ENCODE measurements at places on chromosomes 16 and 17. TPM values are rescaled to one million over a fixed set of nuclear protein-coding genes. Genes with fewer than 3 reads are reported as not detected.

Gene XAF1
- 0.37 TPM for total RNA-seq

Gene MYH11
- 0.69 TPM for total RNA-seq

Gene EFCAB3
- not detected for total RNA-seq

Gene KCNG4
- not detected for total RNA-seq

DNA sequence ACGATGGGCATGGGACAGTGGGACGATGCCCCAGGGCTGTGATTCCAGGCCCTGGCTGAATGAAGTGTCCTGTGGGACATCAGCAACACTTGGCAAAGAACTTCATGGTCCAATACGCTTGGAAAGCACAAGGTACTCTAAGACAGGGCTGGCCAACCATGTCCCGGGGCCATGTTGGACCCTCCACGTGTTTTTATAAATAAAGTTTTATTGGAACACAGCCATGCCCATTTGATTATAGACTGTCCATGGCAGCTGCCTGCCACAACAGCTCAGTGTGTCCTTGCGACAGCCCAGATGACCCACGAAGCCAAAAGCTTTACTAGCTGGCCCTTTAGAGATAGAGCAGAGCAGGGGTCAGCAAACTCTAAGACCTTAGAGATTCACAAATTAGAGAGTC lies 282.1 kb downstream of the C16orf95 start:
- H3K36me3 ChIP-seq, result no peaks in the 10 kb centered on the region
- no peak for DNase-seq
- 0 out of 2 replicates have a peak, but pooled peaks cover 4% of the 10 kb centered on the region for H3K4me1 ChIP-seq
- H3K27me3 ChIP-seq, result no peaks in the 10 kb centered on the region
- no peak overlapping the region for H3K4me3 ChIP-seq

DNA sequence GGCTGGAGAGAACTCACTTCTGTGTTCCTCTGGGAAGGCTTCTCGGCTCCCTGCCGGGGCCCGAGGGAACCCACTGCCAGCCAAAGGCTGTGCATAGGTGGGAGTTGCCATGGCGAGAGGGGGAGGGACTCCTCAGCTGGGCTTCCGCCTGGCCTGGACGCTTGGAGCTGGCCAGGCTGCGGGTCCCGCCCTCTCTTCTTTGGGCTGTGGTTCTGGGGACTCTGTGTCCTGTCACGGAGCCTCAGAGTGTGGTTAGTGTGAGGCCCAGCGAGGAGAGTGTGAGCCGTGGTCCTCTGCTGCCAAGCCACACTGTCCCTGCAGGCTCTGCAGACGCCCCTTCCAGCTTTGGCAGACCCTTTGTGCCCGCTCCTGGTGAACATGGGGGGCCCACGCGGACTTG lies 123.1 kb downstream of the OR1D5 start:
- H3K36me3 ChIP-seq, result no peaks in the 10 kb centered on the region
- H3K4me1 ChIP-seq, result peaks cover 11% of the 10 kb centered on the region
- H3K27ac ChIP-seq, result no peak overlapping the region
- H3K27me3 ChIP-seq, result no peaks in the 10 kb centered on the region
- no peak overlapping the region for H3K4me3 ChIP-seq
